ENCODE measurements at places on chromosomes 13 and 19.

- no peak for DNase-seq
These were observed 336.1 kb downstream of the GPC6 start for GRCh38 chr13:93562676-93563075.

- no peak for DNase-seq
These were observed 53.6 kb downstream of the DGKH start for GRCh38 chr13:42101821-42102585.

DNA sequence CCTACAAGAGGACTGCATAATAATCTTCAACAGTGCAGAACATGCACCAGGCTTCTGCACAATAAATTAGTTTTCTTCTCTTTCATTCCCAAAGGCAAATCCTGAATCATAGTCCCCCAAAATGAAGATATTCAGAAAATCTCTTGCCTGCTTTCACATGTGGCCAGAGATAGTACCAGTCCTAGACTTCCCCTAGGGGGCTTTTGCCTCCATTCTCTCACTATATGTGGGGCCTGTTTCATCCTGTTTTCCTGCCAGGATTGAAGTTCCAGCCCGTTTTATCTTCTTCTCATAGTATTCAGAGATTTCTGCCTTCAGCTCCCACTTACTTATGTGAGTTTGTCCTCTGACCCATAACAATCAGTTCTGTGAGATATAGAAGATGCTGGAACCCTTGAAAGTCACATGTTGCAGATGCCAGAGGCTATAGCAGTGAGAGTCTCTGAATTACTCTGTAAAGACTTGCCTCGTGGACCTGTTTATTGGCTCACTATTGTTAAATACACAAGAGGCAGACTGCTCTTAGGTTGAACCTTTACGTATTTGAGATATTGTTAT, 421.9 kb upstream of the PCDH9 start:
- DNase-seq, result no peak

GRCh38 chr19:39415111-39416046, 2.9 kb downstream of the PLEKHG2 start:
- DNase-seq, result no peak

- peak; percentile 68 for DNase-seq
These were observed 4.5 kb downstream of the ATP4B start for GRCh38 chr13:113653264-113654174.

- peak; percentile 71 for DNase-seq
These were observed 9.9 kb upstream of the MEX3D start for GRCh38 chr19:1577929-1578618.

GRCh38 chr19:48968179-48968661, 3.1 kb downstream of the FTL start:
- DNase-seq, result no peak

- DNase-seq, result no peak
These were observed 2.5 kb downstream of the NDUFA3 start for GRCh38 chr19:54104998-54105715.

DNA sequence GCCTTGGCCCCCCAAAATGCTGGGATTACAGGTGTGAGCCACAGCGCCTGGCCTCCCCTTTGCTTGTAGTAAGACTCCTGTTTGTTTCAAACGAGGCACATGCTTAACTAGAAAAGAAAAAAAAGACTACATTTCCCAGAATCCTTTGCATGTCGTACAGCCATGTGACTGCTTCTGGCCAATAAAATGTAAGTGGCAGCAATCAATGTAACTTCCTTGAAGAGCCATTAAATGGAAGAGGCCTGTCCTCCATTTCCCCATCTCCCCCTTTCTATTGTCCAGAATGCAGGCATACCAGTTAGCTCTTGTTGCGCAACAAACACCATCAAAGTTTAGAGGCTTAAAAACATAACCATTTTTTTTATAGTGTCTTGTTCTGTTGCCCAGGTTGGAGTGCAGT, 10.4 kb upstream of the GPR32 start:
- no peak for DNase-seq

GRCh38 chr13:112131081-112131712, 64.2 kb downstream of the SOX1 start:
- DNase-seq, result no peak

DNA sequence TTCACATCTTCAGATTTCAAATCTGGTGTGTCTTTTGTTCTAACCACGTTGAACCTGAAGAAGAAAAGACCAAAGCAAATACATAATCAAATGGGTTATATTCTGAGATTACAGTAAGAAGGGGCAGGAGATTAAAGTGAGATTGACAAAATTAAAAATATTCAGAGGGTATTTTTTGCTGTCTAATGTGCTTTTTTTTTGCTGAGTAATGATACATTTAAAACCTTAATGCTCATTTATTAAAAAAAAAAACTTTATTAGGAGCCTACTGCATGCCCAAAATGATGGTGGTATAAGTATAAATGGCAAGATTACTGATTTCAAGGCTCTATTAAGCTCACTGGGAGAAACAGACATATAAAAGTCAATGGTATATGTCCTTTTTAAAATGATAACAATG, 459.4 kb downstream of the FGF9 start:
- no peak for DNase-seq

DNA sequence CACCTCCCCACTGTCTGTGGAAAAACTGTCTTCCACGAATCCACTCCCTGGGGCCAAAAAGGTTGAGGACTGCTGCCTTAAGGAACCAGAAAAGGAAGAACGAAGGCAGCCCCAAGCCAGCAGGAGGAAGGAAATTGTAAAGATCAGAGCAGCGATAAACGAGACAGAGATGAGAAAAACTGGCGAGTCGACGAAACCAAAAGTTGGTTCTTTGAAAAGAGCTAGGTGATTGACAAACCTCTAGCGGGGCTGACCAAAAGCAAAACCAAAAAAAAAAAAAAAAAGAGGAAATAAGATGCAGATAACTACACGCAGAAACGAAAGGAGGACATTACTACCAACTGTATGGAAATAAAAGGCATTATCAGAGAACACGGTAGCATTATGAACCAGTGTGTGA, 76.9 kb downstream of the GADD45B start:
- DNase-seq, result no peak

DNA sequence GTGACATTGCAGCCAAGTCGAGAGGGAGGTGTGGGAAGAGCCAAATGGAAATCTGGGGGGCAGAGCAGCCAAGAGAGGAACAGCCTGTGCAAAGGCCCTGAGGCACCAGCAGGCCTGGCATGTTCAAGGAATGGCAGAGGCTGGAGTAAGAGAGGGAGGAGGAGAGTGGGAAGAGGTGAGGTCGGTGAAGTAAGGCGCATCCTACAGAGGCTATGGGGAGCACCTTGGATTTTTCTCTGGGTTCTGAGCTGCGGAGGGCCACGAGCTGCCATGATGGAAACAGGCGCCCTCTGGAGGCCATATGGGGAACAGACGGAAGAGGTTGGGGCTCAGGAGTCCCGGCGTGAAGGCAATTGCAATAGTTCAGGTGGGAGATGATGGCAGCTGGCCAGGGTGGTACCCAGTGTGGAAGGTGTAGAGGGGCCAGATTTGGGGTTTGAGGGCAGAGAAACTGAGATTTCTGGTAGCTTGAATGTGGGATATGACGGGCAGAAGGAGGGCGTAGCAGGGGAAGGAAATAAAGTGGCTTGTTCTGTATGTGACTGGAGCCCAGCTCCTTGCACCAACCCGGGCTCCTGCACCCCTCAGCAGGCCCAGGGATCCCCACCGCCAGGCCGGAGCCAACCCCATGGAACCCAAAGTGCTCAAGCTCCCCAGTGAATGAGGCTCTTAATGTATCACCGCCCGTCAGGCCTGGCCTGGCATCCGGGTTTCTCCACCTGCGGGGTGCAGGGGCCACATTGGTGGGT, 20.5 kb upstream of the STRN4 start:
- DNase-seq, result peak; percentile 6

DNA sequence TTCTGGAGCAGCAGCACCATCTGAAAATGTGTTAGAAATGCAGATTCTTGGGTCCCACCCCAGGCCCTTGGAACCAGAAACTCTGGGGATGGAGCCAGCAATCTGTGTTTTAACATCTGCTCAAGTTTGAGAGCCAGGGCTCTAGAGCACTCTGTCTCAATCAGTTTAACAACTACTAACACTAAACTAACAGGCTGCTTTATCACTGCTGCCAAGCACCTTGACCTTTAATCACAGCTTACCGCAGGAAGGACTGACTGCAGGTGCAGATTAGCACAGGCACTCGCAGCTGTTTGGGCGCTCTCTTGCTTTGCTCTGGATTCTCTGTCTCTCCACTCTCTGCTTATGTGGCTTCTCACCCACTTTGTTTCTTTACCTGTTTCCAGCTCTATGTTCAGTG, 163.5 kb downstream of the MTUS2 start:
- peak; percentile 31 for DNase-seq

DNA sequence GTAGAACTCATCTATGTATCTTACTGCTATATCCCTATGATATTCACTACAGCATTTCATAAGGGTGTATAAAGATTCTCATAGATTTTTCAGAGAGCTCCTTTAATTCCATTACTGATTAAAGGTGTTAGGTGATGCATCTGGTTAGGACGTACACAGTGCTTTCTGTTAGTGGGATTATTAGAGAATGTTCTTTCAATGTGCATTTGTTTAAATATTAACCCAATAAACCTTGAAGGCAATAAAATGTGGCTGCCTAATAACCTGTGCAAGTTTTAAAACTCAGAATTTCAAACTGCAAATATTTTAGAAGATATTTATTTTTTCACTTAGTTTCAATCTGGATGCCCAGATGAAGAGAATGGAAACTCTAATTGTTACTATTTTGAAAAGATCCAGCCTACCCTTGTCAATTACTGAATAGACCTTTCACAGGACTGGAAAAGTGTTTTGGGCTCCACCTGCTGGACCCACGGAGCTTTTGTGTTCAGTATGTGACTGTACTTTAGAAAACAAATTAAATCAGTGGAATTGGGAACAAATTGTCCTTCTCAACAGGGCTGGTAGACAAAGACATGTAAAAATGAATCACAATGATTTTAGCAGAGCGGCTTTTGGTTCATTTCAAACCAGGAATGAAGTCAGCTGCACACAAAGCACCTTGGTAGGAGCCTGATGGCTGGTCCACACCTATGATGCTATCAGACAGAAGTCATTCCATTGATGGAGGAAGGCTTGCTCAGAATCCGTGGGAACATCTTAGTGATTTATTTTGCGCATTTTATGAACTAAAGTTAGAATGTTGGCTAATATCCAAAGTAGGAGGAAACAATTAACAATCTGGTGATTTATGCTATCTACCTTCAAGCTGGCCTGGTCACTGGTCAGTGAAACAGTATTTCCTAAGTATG, 89.4 kb upstream of the RAP2A start:
- DNase-seq, result peak; percentile 42

- no peak for DNase-seq
These were observed 883 bp downstream of the ZNF441 start for GRCh38 chr19:11767633-11768133.

DNA sequence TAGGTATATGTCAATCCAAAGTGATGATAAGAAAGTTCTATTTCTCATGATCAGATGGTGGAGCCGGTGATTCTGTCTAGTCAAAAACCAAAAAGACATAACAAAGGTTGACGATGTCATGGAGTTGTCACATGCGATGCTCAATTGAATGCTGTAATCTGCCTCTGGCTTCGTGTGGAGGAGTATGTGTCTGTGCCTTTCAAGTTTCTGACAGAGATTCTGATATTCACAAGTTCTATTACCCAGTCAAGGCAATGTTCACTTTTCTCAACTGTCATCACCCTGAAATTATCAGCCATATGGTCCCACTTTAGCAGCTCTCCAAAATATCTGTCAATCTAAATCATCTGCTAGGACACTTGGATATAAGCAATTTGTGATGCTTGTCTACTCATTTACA, 367.6 kb upstream of the PRR20A start:
- DNase-seq, result no peak

DNA sequence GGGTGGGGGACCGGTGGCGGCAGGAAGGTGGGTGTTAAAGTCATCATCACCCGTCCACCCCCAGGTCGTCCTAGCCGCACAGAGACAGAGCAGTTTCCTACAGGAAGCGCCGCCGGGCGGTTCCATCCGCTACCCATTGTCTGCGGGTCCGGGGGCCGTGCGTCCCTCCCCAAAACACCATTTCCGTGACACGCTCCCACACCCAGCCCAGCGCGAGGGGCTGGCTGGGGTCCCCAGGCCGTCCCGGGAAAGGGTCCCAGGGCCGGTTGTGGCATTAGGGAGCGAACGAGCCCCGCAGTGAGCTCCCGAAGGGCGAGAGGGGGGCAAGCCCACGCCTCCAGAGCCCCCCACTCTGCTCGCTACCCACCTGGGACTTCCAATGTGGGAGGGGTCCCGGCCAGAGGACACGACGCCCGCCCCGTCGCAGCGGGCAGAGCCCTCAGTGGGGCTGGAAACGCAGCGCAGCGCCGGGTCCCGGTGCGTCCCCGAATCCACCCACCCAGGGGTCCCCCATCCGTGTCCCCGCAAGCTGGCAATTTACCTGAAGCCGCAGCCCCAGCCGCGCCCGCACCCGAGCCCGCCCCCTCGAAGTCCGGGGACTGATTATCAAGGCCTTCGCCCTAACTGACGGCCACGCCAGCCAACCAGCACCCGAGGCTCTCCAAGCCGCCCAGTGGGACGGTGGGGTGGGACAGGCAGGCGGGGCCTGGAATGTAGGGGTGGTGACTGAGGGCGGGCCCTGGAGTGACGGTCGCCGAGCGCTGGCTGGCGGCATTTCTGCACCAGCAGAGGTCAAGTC, at the start of gene KANK3:
TSS of gene KANK3 (minus strand) at position 579 of the 799 bp plus-strand sequence. CDS start 5,434 bp downstream, outside the sequence.
- DNase-seq, result peak; percentile 82

GRCh38 chr19:48455171-48455907, at the start of gene KCNJ14:
KCNJ14 (plus strand) TSS chr19:48455574; CDS start chr19:48461725, 6,151 bp downstream.
- no peak for DNase-seq

GRCh38 chr19:29724102-29724641, 9.1 kb upstream of the C19orf12 start:
- no peak for DNase-seq

- peak; percentile 76 for DNase-seq
These were observed 15.4 kb downstream of the FCHO1 start for GRCh38 chr19:17766543-17767131.

DNA sequence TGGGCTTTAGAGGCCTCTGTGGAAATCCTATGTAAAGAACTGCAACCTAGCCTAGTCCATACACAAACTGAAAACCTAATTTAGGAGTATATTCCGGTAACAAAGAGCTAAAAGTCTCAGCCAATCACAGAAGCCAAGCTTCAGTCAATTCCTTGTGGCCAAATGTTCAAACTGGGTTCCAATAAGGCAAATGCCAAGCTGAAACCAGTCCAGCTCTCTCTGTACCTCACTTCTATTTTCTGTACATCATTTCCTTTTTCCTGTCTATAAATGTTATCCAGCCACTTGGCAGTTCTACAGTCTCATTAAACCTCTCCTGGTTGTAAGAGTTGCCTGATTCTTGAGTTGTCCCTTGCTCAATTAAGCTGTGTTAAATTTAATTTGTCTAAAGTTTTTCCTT, 31.7 kb upstream of the UBL3 start:
- DNase-seq, result no peak

DNA sequence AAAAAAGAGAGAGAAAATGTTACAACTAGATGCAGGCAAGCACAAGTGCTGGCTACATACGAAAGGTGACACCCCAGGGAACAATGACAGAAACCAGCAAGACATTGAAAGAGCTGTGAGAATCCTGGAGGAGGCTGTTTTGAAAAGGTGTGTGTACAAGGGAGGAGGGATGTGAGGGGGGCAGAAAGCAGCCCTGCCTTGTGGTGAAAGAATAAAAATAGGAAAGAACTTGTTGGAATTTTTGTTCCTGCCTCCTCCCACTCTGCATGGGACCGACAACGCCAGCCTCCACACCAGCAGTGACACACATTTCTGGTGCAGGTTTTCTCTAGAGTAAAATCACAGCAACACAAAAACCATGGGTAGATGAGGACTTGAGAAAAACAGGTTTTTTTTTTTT, 1258.6 kb downstream of the PCDH9 start:
- DNase-seq, result no peak

- no peak for DNase-seq
These were observed 16.1 kb upstream of the TPT1 start for GRCh38 chr13:45356966-45357672.

All from NCI-H1105 treated with DMSO at 0.1 percent for 48 hours (cell line).